Bronchial epithelial cell (primary cell): ENCODE measurements at places on chromosomes 6 and 20. TPM values are rescaled to one million over a fixed set of nuclear protein-coding genes. Genes with fewer than 3 reads are reported as not detected.

GNMT gene
- 0.26 TPM in 1 of 2 replicates, not detected in the other for total RNA-seq

PXDC1 gene
- total RNA-seq, result 47.6 and 64.5 TPM in 2 replicates

LINC00237 gene
- not detected in 2 replicates for total RNA-seq

GUCA1A gene
- total RNA-seq, result not detected in 2 replicates

PTK6 gene
- total RNA-seq, result 59.5 and 107 TPM in 2 replicates

BICRAL gene
- 3.1 and 3.9 TPM in 2 replicates for total RNA-seq

SLC16A10 gene
- total RNA-seq, result under 0.01 and 0.26 TPM in 2 replicates

CLPSL2 gene
- total RNA-seq, result not detected in 2 replicates

IP6K3 gene
- under 0.01 and 0.13 TPM in 2 replicates for total RNA-seq

CYP39A1 gene
- total RNA-seq, result 5.0 and 17.4 TPM in 2 replicates

KCNK5 gene
- total RNA-seq, result 0.26 TPM in 2 replicates

CALHM6 gene
- total RNA-seq, result 0.64 and 0.79 TPM in 2 replicates

BFSP1 gene
- total RNA-seq, result 2.9 and 3.6 TPM in 2 replicates

NOP56 gene
- total RNA-seq, result 166 and 288 TPM in 2 replicates

ZSCAN12 gene
- 4.7 and 6.8 TPM in 2 replicates for total RNA-seq

TMEM242 gene
- total RNA-seq, result 7.1 and 7.2 TPM in 2 replicates

EFCAB8 gene
- total RNA-seq, result under 0.01 and 0.38 TPM in 2 replicates

TRIM31 gene
- total RNA-seq, result 0.13 TPM in 1 of 2 replicates, not detected in the other

DEFB128 gene
- not detected in 2 replicates for total RNA-seq

ULBP3 gene
- total RNA-seq, result 5.6 and 11.1 TPM in 2 replicates
